ENCODE measurements at places on chromosomes 11 and 22.

- no peak for DNase-seq
Measured at GRCh38 chr22:46025225-46025972, 48.4 kb upstream of the WNT7B start.

GRCh38 chr11:7573558-7574296 is 59.9 kb downstream of the PPFIBP2 start:
- no peak for DNase-seq

DNA sequence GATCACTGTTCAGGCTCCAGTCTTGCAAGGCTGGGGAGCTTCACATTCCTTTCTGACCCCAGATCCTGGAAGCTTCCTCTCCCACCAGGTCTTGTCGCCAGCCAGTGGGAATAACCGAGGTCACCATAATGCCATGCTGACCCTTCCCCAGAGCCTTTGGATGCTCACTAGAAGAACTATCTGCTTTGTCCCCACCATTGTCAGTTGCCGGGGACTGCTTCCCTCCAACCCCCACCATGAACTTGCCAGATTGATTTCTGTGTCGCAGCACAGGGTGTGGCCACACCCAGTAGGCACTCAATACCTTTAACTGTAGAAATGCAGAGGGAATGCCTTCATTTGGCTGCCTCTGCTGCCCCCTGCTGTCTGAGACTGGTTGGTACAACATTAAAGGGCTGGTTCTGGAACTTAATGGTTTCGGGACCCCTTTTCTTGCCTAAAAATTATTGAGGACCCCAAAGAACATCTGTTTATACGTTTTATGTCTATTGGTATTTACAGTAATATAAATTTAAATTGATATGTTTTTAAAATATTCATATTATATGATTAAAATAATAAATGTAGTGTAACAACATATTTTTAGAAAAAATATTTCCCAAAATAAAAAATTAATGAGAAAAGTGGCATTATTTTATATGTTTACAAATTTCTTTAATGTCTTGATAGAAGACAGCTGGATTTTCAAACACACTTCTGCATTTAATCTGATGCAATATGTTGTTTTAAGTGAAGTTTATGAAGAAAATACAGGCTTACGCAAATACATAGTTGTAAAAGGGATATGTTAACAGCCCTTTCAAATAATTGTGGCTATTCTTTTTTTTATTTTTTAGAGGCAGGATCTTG is 6.7 kb upstream of the GDPD5 start:
- peak; percentile 88 for DNase-seq

GRCh38 chr11:6405052-6405667 is 13.7 kb downstream of the APBB1 start:
- DNase-seq, result no peak

- DNase-seq, result no peak
Measured at GRCh38 chr11:22342211-22343031, 4.2 kb downstream of the SLC17A6 start.

DNA sequence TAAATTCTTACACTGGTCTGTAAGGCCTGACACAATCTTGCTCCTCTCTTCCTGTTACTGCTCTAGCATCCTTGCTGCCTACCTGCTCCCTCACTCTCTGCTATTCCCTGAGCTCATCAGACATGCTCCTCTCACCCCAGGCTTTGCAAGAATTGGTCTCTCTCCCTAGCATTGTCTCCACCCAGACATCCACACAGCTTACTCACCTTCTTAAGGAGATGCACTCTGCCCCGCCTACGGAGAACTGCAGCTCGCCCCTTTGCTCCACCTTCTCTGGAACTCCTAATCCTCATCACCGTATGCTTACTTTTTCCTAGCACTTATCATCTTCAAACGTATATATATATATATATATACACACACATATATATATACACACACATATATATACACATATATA is 23.3 kb upstream of the TMPRSS5 start:
- DNase-seq, result no peak

GRCh38 chr11:1862588-1863351 is 9.9 kb downstream of the LSP1 start:
- no peak for DNase-seq

GRCh38 chr11:78467931-78468330 is 50.3 kb upstream of the GAB2 start:
- DNase-seq, result no peak

GRCh38 chr11:64100360-64100759 is 64.6 kb downstream of the FLRT1 start:
- DNase-seq, result no peak

- no peak for DNase-seq
Measured at GRCh38 chr11:86588566-86589090, 83.8 kb downstream of the ME3 start.

DNA sequence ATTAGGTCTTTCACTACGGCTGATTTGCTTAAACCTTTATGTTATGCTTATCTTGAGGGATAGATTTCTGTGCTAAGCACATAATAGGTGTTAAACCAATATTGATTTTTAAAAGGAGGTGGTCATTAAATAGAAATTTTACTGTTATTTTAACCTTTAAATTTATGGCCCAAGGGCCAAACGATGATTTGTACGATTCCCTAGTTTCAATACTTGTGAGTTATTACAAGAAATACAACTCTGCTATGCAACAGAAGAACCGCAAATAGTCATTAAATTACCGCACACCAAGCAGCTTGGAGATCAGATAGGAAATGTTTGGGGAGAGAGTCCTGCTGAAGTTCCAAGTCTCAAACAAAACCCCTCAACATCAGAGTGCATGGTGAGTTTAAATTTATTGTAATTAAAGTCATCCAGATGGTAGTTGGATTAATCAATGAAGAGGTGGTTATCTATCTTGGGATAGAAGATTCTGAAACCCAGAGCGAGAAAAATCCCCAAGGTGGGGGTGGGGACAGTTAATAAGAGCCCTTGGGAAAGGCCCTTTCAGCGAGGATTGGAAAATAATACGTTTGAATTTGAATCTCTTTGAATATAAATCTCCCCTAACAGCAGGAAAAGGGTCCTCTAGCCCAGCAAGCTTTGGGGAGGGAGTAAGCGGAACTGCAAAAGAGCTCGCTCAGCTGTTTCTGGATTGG is 805 bp upstream of the QSER1 start:
- peak; percentile 6 for DNase-seq

- no peak for DNase-seq
Measured at GRCh38 chr22:38940811-38941384, 16.5 kb upstream of the APOBEC3A start.

GRCh38 chr11:117621226-117621625 is 175.8 kb downstream of the DSCAML1 start:
- DNase-seq, result peak; percentile 15

- no peak for DNase-seq
Measured at GRCh38 chr11:113615098-113615497, 91.0 kb downstream of the TMPRSS5 start.

GRCh38 chr22:48699511-48699910 is 1128.2 kb downstream of the BRD1 start:
- DNase-seq, result no peak

DNA sequence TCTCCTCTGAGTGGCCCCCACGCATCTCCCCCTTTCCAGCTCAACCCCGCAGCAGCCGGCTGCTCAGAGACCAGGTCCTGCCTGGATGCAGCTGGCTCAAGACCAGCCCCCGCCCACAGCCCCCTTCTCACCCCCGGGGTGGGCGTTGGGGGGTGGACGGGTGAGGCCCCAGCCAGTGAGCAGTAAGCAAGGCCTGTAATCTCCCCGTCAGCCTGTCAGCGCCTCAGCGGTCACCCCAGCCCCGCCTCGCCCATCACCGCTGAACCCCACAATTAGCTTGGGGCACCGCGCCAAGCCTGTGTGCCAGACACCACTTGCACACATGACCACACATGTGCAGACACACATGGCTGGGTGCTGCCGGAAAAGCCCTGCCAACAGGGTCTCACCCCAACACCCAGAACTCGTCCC is 5.9 kb downstream of the PLXNB2 start:
- no peak for DNase-seq

- DNase-seq, result no peak
Measured at GRCh38 chr22:29184849-29185490, 20.7 kb upstream of the EMID1 start.

- DNase-seq, result no peak
Measured at GRCh38 chr22:31962387-31963125, 18.2 kb downstream of the YWHAH start.

DNA sequence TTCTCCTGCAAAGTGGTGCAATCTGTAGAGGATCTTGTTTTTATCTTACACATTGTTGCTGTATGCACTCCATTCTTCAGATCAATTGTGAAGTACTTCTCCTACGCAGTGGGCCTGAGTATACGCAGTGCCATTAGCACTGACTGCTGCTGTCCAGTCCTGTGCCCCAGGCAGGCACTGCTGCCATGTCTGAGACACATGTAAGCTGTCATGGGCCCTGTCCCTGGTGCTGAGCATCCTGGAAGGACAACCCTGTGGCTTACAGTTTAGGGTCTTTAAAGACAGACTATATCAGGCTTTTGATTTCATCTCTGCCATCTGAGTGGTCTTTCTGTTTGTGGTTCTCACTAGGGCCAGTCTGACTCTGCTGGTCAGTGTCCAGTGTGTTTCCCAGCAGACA is 44.8 kb upstream of the PTPN5 start:
- DNase-seq, result no peak

DNA sequence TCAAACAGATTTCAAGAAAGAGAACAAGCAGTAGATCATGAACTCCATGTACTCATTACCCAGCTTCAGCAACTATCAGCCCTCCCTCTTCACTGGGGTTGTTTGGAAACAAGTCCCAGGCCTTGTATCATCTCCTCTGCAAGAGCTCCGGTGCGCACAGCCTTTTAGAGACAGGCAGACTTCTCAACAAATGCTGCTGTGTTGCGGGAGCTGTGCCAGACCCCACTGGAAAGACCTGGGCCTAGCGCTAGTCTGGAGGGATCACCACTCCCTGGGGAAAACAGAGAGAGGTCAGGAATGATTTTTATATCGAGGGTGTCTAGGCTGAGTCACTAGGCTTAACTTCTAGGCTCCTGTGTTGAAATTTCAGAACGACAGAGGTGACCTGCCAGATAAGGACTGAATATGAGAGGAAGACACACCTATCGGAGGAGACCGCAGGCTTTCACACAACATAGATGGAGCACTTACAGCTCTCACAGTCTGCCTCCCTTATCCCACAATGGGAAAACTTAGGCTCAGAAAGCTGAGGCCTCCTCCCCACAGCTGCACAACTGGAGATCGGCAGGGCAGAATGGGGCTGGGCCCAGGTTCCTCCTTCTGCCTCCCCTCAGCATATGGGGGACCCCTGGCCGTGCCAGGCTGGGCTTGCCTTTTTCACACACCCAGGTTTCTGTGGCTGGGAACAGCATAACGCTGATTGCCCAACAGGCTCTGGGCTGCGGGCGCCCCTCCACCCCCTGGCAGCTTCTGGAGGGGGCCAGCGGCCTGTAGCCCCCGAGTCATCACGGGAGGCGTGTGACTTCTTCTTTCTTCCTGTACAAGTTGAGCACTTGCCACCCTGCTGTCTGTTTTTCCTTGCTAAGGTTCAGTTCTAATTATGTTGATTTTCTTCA is 86.0 kb downstream of the PKNOX2 start:
- no peak for DNase-seq

DNA sequence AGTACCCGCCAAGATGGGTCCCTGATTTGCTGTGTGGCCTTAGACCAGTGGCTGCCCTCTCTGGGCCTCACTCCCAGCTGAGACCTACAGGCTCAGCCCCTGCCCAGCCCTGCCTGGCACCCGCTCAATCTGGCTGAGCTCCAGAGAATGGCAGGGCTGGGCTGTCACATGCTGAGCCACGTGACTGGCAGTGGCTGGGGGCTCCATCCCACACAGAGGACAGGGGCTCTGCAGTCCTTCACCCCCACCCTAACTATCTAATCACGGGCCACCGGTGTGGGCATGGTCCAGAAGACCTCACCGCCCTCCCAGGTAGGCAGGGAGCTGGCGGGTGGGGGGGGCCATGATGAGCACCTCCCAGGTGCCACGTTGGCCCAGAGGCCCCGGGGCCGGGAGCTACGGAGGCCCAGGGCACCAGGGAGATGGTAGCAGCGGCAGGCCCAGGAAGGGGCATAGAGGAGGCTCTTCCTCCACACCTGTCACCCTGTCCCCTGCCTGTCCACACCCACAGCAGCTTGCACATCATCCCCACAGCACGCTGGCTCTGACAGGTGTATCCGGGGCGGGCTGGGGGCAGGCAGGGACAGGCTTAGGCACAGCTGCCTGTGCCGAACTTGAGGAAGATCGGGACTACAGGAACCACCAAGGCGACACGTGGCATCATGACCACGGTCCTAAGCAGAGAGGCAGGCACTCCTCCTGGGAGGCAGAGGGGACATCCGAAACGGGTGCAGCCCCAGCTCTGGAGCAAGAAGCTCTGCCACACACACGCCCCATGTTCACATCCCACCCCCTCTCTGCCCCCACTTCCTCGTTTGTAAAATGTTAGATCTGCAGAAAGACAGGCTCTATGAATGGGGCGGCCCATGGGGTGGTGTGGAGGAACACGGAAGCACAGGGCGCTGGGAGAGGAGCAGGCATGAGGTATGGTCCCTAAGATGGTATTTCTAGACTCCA is 1.5 kb upstream of the ALDH3B1 start:
- DNase-seq, result no peak

GRCh38 chr11:69702239-69702691 is 1.6 kb downstream of the FGF19 start:
- no peak for DNase-seq

GRCh38 chr22:41925783-41926460 is 684 bp downstream of the TNFRSF13C start:
- DNase-seq, result peak; percentile 66

DNA sequence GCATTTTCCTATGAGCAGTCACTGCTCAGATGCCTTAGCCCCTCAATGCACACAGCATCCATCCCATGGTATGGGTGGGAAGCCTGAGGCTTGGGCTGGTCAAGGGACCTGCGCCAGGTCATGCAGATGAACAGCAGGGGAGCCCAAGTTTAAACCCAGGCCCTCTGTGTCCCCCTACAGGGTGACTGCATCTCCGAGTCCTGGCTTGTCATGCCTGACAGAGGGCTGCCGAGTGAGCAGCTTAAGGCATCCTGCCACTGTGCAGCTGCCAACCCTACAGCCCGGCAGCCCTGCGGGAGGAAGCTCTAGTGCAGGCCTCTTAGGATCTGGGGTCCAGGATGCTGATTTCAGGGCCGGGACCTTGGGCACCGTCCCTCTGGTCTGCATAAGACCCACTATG is 10.0 kb downstream of the IL2RB start:
- no peak for DNase-seq

GRCh38 chr22:19341500-19341899 is 50.0 kb upstream of the CLTCL1 start:
- no peak for DNase-seq

- no peak for DNase-seq
Measured at GRCh38 chr11:2644844-2645778, 54.7 kb downstream of the KCNQ1OT1 start.
